Stimulated activated naive B cell treated with anti-CD40 and anti-IgM and Interleukin-4, amounts not matched to agents 10 μg/mL and 1 μg/mL and 100 μg/mL, for 72 hours (primary cell): ENCODE measurements at places on chromosomes 3 and 15.

DNA sequence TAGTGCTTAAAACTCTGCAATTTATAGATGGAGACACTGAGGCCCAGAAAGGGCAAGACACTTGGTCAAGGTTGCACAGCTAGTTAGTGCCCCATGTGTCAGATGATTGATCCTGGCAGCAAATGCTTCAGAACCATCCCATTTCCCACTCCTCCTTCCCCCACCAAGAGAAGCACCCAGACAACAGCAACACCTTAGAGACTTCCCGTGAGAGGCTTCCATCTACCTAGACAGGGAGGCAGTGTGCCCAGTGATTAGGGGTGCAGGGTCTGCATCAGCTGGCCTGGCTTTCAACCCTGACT lies 77.6 kb downstream of the CORO2B start:
- DNase-seq, result no peak

DNA sequence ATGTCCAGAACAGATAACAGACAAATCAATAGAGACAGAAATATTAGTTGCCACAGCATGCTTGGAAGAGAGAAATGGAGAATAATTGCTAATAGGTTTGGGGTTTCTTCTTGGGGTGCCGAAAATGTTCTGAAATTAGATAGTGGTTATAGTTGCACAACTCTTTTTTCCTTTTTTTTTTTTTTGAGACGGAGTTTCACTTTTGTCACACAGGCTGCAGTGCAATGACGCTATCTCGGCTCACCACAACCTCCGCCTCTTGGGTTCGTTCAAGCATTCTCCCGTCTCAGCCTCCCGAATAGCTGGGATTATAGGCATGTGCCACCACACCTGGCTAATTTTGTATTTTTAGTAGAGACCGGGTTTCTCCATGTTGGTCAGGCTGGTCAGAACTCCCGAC lies 163.3 kb downstream of the PLCH1 start:
- DNase-seq, result no peak

DNA sequence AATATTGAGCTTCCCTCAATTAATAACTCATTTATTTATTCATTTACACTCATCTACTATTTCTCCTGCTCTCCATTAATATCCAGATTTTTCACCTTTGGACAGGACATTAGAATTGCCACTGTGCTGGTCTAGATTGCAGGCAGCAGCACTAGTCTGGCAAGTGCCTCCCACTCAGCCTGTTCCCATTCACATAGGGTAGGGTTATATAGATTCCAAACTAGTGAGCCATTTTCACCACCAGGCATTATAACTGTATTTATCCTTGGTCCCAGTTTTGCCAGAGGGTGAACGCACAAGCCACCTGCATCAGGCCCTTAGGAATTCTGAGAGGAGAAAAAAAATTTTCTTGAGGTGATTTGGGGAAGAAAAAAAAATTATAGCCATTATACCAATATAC lies 44.5 kb downstream of the ANAPC13 start:
- no peak for DNase-seq

DNA sequence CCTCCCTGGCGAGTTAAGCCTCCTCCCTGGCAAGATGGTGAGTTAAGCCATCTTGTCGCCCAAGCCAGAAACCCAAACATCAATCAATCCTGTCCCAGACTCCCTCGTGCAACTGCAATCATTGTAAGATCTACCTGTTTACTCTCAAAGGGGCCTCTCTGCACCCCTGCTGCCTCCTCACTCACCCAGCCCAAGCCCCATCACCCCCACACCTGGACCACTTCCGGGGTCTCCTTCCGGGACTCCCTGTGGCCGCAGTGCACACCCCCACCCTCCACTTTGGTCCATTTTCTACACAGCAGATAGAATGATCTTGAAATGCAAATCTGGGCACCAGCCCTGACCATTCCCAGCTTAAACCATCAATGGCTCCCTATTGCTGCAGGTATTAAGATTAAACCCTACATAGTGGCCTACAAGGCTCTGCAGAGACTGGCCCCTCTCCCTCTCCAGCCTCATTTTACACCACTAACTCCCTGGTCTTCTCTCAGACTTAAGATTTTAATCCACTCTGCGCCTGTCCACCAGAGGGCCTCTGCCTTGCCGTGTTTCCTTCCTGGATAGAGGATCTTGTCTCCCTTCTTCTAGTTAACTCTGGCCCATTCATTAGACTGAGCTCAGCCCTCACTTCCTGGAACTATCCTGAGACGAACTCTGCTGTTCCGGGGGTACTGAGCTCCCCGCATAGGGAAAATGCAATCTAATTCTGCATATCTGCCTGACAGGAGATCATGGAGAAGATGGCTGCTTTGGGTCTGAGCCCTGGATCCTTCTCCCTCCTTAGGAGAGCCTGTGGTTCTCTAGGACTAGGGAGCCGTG lies 41.9 kb upstream of the SLC6A1 start:
- no peak for DNase-seq

DNA sequence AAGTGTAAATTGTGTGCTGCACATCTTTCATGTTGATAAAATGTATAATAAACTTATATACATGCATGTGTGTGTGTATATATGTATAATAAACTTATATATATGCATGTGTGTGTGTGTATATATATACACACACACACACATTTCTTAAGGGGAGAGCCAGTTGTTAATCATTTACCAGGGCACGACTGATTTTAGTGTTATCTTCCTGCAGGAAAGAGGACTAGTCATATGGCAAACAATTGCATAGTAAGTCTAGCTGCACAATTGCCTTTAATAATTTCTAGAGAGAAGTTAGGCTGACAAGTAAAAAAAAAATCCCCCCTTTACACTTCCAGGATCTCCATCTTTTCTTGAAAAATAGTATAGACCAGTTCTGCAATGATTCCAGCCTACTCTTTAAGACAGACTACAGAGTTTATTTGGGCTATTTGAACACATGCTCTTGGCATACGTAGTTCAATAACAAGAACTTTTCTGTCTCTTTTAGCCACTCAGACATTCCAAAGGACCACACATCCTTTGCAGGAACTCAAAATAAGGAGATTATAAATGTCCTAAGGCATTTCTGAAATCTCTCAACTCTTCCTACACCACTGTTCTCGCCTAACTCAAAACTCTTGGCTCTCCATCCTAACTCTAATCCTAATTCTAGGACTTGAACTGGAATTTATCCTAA lies 163.6 kb upstream of the SETMAR start:
- DNase-seq, result no peak

DNA sequence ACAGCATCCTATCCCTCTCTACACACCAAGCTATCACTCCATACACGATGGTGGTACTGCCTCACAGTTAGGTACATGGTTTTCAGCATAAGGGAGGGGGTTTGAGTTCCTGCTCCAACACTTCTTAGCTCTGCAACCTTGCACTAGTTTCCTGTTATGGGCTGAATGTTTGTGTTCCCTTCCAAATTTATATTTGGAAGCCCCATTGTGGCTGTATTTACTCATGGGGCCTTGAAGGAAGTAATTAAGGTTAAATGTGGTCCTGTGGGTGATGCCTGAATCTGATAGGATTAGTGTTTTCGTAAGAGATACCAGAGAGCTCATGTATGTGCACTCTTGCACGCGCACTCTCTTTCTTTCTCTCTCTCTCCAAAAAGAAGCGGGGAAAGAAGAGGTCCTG lies 259.4 kb downstream of the RORA start:
- DNase-seq, result no peak

GRCh38 chr3:11002371-11002807 lies 9.8 kb downstream of the SLC6A1 start:
- no peak for DNase-seq

DNA sequence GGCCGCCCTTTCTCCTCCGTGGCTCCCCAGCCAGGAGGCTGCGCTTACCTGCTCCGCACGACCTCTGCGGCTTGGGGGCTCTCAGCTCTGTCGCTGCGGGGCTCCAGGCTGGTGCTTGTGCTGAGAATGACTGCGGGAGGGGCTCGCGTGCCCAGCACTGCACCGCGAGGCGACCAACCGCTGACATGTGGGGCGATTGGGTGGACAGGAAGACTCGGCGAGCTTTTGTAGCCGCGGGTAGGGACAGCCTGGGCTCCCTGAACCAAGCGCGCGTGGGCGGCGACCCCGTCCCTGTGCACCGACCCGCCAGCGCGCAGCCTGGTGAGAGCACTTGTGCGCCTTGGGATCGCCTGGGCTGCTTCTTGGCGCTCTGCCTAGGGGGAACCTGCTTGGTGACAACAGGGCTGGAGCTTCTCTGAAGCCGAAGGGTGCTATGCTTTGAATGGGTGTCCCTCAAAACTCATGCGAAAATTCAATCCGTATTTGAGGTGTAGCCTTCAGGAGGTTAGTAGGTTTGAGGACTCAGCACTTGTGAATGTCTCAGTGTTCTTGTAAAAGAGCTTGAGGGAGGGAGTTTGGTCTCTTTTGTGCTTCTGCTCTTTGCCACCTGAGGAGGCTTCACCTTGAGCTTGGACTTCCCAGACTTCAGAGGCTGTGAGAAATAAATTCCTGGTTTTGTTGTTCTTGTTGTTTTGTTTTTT lies 50.4 kb downstream of the IL12A start:
- DNase-seq, result peak; percentile 8

DNA sequence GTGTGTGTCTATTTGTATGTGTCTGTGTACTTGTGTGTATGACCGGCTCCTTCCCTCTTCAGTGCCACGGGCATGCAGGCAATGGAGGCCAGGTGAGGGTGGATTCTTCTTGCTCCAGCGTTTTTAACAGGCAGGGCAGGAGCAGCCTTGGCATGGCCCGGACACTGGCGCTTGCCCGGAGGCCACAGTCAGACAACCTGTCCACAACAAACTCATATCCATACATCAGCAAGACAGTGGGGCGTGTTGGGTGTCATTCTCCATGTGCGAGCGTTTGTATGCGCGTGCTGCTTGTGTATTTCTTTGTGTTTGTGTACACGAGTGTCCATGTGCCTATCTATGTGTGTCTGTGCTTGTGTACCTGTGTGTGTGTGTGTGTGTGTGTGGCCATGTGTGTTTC lies 29.8 kb downstream of the PTH1R start:
- DNase-seq, result no peak

DNA sequence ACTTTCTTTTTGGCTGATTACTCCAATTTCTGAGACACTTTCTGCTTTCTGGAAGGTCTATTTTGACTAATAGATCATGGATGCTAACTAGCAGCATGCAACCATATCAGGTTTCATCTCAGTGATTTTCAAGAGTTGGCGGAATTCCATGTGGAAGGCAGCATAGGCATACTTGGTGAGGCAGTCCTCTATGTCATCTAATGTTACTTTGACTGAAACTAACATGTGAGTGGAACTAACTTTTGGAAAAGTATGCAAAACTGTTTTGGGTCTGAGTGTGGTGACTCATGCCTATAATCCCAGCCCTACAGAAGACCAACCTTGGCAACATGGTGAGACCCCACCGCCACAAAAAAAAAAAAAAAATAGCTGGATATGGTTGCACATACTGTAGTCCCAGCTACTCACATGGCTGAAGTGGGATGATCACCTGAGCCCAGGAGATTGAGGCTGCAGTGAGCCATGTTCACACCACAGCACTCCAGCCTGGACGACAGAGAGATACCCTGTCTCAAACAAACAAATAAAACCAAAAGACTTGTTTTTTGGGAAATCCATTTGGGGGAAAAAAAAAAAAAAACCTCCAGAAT lies 1033.7 kb downstream of the ROBO1 start:
- no peak for DNase-seq

GRCh38 chr3:27666272-27666671 lies 55.9 kb downstream of the EOMES start:
- no peak for DNase-seq

DNA sequence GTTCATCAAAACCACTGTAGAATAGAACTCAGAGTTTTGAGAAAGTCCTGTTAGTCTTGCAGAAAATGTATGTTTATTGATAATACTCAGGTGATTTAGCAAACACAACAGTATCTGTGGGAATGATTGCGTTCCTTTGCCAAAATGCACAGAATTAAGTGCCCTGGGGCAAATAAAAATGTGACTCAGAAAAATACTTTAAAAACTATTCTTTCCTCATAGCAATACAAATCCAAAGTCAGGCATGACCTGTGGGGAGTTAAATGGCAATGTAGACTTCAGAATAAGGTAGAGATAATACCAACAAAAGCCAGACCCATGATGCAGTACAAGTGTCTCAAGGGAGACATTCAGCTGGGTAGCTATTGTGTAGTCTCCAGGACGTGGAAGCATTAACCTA lies 72.3 kb upstream of the SNTN start:
- no peak for DNase-seq

DNA sequence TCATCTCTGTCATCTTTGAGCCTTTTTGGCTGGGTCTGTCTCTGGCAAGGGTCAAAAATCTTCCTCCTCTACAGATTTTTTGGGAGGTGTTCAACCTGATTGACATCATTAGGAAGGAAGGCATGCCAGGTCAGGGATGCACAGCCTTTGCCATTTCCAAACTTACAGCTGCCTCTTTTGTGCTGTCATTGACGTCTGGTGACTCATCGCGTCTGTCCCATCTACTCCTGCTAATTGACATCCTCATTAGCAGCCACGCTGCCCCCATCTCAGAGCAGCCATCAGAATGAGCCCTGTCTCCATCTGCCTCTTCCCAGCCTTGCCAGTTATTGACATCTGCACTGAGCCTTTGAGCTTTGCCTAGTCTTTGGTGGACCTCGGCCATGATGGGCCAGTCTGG lies 53.0 kb downstream of the PDIA5 start:
- DNase-seq, result no peak

- no peak for DNase-seq
These were observed 116.8 kb downstream of the CHST2 start for GRCh38 chr3:143236226-143236964.

- no peak for DNase-seq
These were observed 1005.9 kb upstream of the CFAP20DC start for GRCh38 chr3:60055765-60056164.

- DNase-seq, result no peak
These were observed 44.5 kb upstream of the CCNL1 start for GRCh38 chr3:157204431-157204830.

- DNase-seq, result no peak
These were observed 118.0 kb downstream of the ABI3BP start for GRCh38 chr3:100875239-100875638.

GRCh38 chr15:97576929-97577645 lies 383.4 kb upstream of the ARRDC4 start:
- DNase-seq, result no peak

GRCh38 chr3:10928407-10928960 lies 64.1 kb upstream of the SLC6A1 start:
- DNase-seq, result no peak

DNA sequence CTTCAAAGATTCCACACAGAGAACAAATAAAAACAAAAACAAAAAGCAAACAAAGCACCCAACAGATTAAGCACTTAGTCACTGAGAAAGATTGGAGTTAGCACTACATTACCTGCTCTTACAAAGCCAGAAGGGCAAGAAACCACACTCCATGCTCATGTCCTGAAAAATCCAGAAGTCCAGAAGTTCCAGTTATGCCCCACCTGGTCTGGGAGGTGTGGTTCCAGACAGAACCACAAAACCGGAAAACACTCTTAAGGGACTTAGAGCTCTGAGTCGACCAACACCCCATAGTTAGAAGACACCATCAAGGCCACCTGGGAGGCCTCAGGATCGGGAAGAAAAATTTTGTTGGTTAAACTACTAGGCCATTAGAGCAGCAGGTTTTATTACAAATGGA lies 88.9 kb downstream of the TNIK start:
- no peak for DNase-seq

GRCh38 chr15:67863442-67863987 lies 23.7 kb upstream of the RNU6-1 start:
- peak; percentile 91 for DNase-seq
